Colonic mucosa (tissue), 4 donors: ENCODE measurements at places on chromosomes 3 and 15.

DNA sequence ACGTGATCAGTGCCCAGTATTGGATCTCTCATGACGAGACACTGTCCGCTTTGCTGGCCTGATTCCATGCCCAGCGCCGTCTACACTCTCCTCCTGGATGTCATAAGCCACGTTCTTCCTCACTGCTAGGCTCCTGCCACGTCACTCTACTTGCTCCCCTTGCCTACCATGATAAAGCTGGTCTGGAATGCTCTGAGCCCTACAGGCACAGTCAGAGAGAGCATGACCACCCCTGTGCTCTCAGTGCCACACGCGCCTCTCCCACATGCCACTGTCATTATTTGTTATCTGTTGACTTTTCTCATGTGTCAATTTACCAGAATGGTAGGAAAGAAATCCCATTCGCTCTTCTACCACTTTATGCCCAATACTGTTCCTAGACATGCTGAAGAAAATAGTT is 148.6 kb downstream of the ANO10 start:
- DNase-seq, result no peak
- H3K36me3 ChIP-seq, result no peaks in the 10 kb centered on the region
- H3K4me1 ChIP-seq, result no peaks in the 10 kb centered on the region
- no peak overlapping the region for H3K4me3 ChIP-seq
- H3K27ac ChIP-seq, result no peak overlapping the region
- H3K27me3 ChIP-seq, result no peaks in the 10 kb centered on the region

GRCh38 chr15:28881600-28881999 is 4.2 kb upstream of the APBA2 start:
- H3K27ac ChIP-seq, result no peak overlapping the region
- peaks cover 14% of the 10 kb centered on the region for H3K27me3 ChIP-seq
- H3K4me1 ChIP-seq, result no peaks in the 10 kb centered on the region
- H3K36me3 ChIP-seq, result no peaks in the 10 kb centered on the region

- H3K27me3 ChIP-seq, result no peaks in the 10 kb centered on the region
- H3K4me3 ChIP-seq, result peak overlapping the region; percentile 6
- peak overlapping the region; percentile 32 for H3K27ac ChIP-seq
- peak; percentile 15 for DNase-seq
- H3K4me1 ChIP-seq, result no peaks in the 10 kb centered on the region
- no peaks in the 10 kb centered on the region for H3K36me3 ChIP-seq
Observed at GRCh38 chr15:59618406-59618805, 6.8 kb downstream of the GCNT3 start.

DNA sequence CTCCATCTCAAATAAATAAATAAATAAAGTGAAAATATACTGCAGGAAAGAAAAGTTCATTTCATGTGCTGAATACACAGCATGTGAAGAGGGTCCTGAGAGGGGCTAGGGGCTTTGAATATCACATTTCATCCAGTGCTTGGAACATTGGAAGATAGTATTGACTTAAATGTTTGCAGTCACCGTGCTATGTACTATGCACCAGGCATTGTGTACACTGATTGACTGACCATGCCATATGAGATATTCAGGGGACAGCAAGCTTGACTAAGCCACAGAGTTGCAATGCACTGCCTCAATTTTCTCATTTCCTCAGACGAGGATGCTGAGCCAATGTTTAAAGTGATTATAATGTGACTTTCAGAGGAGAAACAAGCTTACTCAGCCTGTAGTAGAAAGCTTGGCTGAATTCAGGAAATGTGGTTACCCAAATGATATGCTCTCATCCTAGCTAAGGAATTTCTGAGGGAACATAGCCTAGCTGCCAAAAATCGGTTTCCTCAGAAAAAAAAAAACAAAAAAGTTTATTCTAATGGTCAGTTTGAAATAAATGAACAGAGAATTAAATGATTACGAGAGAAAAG is 557.9 kb downstream of the FGF12 start:
- no peaks in the 10 kb centered on the region for H3K36me3 ChIP-seq
- H3K27me3 ChIP-seq, result no peaks in the 10 kb centered on the region
- H3K4me1 ChIP-seq, result no peaks in the 10 kb centered on the region
- no peak overlapping the region for H3K27ac ChIP-seq
- DNase-seq, result no peak

DNA sequence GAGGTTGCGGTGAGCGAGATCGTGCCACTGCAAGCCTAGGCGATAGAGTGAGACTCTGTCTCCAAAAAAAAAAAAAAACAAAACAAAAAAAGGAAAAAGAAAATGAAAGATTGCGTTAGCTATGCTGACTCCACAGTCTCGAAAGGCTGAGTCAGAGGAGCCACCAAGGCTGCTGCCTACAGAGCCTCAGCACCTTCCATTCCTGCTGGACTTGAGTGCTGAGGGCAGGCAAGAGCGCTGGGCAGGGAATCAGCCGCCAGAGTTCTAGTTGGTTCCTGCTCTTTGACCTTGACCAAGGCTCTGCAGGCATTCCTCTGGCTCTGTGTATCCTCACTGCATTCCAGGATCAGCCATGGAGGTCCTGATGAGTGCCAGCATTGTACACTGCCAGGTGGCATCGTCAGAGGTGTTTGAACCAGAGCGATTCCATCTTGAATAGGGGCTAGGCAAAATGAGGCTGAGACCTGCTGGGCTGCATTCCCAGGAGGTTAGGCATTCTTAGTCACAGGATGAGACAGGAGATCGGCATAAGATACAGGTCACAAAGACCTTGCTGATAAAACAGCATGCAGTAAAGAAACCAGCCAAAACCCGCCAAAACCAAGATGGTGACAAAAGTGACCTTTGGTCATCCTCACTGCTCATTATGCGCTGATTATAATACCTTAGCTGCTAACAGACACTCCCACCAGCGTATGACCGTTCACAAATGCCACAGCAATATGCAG is 5.9 kb downstream of the MESP2 start:
- H3K27ac ChIP-seq, result peak overlapping the region; percentile 93
- no peak for DNase-seq
- H3K4me3 ChIP-seq, result no peak overlapping the region
